ENCODE measurements at places on chromosomes 16 and 17.

DNA sequence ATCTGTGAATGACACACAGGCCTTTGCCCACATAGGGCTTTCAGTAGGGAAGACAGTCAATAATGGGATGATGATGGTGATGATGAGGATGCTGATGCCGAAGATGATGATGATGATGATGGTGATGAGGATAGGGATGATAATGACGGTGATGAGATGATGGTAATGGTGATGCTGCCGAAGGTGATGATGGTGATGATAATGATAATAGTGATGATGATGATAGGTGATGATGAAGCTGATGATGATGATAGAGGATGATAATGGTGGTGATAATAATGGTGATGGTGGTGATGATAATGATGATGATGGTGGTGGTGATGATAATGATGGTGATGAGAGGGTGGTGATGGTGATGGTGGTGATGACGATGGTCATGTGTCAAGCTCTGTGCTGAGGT is 12.9 kb downstream of the FOXL1 start:
- no peak for DNase-seq

GRCh38 chr17:74491626-74492025 is 25.2 kb downstream of the CD300A start:
- DNase-seq, result no peak

DNA sequence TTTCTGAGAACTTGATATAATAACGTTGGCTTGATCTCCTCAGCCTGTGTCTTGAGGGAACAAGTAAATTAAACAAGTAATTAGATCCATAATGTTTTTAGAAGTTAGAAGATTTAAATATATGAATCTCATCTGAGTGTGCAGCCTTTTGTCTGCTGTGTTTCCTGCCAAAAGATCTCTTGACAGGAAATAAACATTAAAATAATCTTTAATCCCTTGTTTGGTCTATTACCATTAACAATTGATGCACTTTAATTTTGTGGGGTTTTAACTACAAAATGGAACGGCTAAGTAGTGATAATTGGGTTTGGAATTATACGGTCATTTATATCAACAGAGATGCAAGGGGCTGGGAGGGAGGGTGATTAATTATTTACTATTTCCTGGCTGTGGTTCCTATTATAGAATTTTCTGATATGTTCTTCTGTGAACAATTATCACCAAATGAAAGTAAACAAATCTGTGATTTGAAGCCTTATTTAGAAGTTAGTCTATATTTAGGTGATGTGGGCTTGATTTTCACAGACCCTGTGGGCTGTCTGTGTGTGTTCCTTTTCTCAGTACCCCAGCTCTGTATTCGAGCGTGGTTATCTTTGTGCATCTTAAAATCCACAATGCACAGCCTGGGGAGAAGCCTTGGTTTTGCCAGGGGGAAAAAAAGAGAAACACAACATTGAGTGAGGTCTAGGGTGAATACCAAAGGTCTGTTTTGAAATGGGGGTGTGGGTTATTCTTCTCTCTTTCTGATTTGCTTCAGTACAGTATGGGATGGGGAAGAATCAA is 556.1 kb downstream of the WWOX start:
- no peak for DNase-seq

DNA sequence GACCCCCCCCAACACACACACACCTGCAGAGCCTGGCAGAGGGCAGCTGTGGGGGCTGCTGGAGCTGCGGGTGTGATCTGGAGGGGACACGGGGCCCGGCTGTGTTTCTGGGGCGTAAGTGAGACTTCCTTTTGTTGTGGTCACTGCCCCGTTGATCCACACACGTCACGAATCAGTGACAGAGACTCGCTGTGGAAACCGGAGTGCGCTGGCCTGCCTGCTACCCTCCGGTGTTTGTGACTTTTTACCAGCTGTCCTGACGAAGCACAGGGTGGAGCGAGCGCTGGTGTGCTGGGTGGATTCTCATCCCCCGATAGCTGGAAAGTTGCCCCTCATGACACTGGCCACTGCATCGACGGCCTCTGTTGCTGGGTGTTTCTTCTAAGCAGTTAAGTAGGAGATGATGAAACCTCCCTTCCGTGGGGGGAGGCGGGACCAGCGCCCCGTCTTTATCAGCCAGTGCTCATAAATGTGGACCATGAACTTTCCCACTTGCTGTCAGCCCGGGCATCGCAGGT is 2.3 kb downstream of the METRNL start:
- DNase-seq, result no peak

- DNase-seq, result no peak
Measured at GRCh38 chr16:4339909-4340308, 11.2 kb downstream of the PAM16 start.

DNA sequence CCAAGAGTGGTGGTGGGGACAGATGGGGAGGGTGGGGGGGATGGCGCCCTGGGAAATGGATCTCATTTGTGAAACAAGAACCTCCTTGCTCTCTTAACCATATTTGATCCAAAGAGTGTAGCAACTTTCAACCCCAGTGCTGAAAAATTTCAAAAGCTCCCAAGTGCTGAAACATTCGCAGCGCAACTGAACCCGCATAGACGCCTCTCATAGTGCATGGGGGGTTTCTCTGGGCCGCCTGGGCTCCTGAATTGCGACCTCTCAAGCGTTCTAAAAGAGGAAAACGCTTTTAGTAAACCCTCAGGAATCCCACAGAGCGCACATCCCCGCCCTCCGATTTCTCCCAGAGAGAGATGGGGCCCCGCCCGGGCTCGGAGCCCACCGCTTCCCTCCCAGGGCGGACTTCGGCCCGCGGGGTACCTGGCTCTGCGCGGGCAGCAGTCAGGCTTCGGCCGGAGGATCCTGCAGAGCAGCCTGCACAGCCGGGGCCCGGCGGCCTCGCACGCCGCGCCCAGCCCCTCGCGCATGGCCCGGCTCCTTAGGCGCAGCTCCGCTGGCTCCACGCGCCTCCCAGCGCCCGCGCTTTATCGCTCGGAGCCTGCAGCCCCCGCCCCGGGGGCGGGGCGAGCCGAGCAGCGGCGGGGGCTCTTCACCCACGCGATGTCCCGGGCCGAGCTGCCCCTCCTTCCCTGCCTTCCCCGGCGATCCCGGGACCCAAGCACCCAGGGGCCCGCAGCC is 7.0 kb downstream of the NOS2 start:
- DNase-seq, result peak; percentile 19

DNA sequence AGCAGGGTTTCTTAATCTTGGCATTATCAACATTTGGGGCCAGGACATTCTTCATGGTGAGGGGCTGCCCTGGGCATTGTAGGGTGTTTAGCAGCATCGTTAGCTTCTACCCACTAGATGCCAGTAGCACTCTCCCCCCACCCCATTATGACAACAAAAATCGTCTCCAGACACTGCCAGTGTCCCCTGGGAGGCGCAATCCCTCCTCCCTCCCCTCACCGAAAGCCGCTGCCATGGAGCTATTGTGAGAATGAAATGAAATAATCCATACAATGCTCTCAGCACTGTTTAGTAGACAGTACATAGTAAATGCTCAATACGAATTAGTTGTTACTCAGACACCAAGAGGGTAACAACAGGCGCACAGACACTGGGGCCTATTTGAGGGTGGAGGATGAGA is 502.9 kb downstream of the NPIPA7 start:
- DNase-seq, result no peak

DNA sequence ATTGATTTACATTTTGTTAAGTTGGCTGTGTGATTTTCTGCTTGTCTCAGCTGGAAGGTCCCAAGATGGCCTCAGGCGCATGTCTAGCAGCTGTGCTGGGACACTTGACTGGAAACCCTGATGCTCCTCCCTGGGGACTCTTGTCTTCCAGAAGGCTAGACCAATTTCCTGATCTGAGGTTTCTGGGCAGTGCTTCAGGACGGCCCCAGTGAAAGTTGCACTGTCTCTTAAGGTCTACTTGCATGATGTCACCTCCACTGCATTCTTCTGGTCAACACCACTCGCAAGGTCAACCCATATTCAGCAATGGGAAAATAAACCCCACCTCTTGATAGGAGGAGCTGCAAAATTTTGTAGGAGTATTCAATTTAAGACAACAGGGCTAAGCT is 116.0 kb downstream of the SALL1 start:
- DNase-seq, result no peak

GRCh38 chr17:79192503-79193351 is 118.1 kb downstream of the ENGASE start:
- DNase-seq, result peak; percentile 68

DNA sequence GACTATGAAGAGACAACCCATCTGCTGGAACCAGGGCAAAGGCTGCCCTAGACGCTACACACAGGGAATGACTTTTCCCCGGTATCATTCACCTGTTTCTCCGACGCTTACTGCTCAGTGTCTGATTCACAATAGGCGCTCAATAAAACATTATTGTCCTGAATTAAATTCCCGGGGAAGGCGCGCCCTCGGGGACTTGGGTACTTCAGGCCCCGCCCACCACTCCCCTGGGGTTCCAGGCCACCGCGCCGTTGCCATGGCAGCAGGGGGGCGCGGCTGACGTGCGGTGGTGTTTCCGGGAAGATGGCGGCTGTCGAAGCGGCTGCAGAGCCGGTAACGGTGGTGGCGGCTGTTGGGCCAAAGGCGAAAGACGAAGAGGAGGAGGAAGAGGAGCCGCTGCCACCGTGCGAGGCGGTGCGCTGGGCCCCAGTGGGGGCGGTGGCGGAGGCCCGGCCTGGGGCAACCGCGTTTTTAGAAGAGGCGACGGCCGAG is at the start of gene RUNDC1:
RUNDC1 (plus strand) TSS at position 292 of the 492 bp plus-strand sequence; CDS start at position 304, 12 bp downstream.
- peak; percentile 92 for DNase-seq

DNA sequence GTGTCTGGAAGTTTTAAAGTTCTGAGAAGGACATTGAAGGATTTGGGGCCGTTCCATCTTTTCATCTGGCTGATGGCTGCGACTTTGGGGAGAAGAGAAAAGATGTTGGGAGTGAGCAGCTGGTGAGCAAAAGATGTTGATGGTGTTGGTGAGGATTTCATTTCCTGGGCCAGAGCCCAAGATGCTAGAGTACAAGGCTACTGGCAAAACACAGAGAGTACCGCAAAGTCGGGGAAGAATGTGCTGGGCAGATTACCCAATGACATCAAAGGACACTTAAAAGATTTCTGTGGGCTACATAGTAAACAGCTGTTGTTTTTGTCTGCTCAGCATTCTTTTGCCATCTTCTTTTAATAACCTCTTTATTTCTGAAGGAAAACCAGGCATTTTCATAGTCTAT is 49.4 kb upstream of the GAS7 start:
- DNase-seq, result no peak

GRCh38 chr16:86876499-86876898 is 298.1 kb downstream of the FOXL1 start:
- no peak for DNase-seq

- no peak for DNase-seq
Measured at GRCh38 chr17:30372755-30373154, 6.0 kb upstream of the CPD start.

- DNase-seq, result no peak
Measured at GRCh38 chr16:56428091-56428490, 2.7 kb upstream of the AMFR start.

GRCh38 chr16:81466356-81466980 is 21.9 kb downstream of the CMIP start:
- DNase-seq, result no peak

DNA sequence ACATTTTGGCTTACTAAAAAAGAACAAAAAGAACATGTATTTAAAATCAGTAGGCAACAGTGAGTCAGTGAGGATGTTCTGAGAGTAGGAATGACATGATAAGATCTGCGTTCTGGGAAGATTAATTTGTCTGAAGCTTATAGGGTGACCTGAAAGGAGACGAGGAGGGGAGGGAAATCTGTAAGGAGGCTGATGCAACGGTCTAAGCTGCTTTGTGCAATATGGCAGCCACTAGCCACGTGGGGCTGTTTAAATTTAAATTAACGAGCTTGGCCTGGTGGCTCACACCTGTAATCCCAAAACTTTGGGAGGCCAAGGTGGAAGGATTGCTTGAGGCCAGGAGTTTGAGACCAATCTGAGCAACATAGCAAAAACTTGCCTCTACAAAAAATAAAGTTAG is 181.6 kb upstream of the CACNG3 start:
- no peak for DNase-seq

DNA sequence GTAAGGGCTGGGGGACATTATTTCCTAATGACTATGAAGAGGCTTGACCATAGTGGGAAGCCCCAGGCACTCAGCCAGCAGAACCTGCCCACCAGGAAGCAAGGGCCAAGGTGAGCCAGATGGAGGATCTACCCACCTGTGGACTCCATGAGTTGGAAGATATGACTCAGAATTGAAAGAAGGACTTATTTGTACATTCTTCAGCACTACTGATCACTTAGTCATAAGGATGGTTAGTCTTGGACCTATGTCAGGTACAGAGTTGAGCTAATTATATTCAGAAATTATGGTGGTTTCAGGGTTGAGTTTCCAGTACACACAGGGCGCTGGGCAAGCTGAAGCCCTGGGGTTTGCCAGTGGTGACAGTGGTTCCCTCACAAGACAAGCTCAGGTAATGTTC is 24.0 kb upstream of the GRIN2A start:
- no peak for DNase-seq

DNA sequence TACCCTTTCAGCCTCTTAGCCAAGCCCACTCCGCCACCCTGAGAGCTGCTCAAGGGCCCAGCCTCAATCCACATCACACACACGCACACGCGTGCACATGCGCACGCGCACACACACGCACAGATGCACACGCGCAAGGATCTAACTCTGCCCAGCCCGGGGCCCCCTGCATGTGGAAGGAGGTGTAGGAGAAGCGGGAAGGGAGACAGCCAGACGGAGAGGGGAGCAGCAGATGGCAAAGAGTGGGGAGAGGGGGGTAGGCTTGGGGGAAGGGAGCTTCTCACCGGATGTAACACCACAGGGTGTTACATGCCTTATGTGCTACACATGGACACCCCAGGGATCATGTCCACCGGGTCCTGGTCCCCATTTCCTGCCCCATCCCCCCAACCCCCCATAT is 15.3 kb downstream of the DLG4 start:
- no peak for DNase-seq

GRCh38 chr17:7403727-7403976 is 245 bp downstream of the TMEM256 start:
- DNase-seq, result no peak

DNA sequence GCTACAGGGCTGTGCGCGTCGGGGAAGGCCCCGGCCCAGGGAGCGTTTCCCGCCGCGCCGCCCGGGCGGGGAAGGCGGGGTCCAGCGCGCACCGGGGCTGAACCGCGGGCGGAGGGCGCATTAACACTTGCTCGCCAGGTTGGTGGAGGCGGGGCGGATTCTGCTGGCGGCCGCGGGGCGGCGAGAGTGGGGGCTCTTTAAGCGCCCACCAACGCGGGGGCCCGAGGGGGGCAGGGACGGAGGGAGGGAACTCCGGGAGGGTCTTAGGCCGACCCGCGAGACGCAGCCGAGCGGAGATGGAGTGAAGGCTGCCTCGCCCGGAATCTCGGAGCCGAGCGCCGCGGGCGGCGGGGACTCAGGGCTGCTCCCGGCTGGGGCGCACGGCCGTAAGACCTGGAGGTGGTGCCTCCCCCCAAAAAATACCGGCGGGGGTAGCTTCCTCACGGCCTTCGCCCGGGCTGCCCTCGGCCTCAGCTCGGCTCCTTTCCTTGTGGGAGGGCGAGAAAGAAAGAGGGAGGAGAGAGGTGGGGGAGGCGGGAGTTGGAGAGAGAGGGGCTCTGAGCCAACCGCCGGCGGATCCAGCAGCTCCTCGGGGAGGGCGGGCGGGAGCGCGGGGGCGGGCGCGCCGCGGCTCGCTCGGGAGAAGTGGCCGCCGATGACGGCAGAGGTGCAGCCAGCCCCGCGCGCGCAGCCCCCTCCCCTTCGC is 415 bp upstream of the FOXF1 start:
- no peak for DNase-seq

Measured in renal pelvis (tissue), 12 donors.